Esophagus squamous epithelium (tissue), 5 donors: ENCODE measurements at places on chromosomes 1 and 21.

- no peak for DNase-seq
Observed at GRCh38 chr1:119773711-119774241, 5.1 kb upstream of the HMGCS2 start.

GRCh38 chr1:212655668-212656440, 43.8 kb downstream of the BATF3 start:
- DNase-seq = no peak

DNA sequence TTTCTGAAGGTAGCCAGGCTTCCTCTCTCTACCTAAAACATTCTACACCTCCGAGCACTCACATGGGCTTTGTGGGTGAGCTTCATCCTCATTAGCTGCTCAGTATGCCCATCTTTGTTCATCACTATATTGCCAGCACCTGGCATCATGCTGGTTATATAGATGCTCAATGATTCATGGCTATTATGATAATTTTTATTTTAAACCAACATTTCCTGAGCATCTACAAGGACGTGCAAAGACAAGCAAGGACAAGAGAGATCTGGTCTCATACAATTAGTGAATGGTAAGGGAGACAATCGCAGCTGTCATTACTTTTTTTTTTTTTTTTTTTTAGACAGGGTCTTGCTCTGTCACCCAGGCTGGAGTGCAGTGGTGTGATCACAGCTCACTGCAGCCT, 11.3 kb upstream of the QSOX1 start:
- DNase-seq = no peak

DNA sequence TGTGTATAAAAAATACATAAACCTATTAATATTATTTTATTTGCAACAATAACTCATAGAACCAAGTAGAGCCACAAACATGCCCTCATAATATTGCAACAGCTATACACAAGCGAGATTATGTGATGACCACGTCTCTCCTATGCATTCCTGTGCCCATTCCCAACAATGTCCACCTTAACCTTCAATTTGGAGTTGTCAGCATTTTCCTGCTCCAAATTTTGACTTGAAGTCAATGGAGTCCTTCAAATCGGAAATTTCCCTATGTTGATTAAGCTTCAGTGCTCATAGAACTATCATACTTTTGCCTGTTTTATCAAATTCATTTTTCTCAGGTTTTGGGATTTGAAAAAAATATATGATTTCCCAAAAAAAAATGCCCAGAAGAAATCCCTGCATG, 27.4 kb upstream of the FAM20B start:
- no peak for DNase-seq

DNA sequence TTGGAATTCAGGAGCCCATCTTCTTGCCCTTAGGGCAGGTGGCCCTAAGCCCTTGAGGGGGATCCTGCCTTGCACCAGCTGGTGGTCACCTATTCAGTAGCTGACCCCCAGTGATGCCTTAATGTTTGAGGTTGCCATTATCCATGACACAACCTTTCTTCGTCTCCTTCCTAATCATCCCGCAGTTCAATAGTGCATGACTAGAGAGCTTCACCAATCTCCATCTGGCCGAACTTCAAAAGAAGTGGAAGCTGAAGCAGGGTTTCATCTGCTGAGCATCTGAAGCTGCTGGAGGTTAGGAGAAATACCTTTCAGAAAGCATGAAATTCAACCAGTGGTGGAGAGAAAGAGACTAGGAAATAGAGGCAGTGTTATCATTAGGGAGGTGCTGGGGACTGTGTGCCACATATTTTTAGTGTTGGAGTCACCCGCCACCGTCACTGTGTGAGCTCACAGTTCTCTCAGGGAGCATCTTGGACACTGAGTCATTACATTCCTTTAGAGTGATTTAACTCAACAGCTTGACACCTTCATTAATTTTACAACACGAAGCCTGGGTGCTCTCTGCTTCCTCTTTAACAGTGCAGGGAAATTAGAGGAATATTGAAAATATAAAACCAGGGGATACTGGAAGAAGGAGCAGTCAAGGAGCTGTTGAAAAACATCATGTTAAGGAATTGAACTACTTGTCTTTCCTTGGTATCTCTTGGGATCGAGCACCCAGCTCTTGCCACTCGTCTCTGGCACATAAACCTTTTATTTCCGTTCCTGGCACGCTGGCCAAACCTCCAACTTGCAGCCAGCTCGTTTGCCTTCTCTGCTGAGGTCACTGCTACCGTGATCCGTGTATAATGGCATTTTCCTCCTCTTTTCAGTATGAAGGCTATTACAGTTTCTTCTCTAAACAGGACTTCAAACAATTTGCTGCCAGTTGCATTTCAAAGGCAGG, 53.6 kb downstream of the PEX14 start:
- DNase-seq = no peak
